ENCODE measurements at places on chromosomes 16 and 17. TPM values are rescaled to one million over a fixed set of nuclear protein-coding genes. Genes with fewer than 3 reads are reported as not detected.

DRC7 gene
- total RNA-seq = 0.63 TPM

ADAMTS18 gene
- not detected for total RNA-seq

PRRT2 gene
- total RNA-seq = 0.52 TPM

GGA3 gene
- 36.9 TPM for total RNA-seq

BRIP1 gene
- total RNA-seq = 3.3 TPM

Measured in mononuclear cell (primary cell).